ENCODE measurements at places on chromosomes 4 and X.

DNA sequence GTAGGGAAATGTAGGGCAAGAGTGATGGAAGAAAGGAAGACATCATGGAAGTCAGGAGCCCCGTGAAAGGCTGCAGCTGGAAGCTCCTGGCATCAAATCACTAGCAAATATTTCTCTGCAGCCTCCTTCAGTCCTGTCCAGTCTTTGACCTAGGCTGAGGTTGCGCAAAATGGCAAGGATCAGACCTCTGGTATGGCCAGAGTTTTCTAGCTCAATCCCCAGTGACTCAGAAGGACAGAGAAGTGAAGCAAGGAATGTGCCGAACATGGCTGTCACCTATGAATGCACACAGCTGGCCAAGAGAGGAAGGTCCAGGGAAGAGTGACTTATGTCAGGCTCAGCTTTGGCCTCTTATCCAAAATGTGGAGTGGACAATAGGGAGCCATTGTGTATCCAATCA, 71.1 kb upstream of the PHOX2B start:
- no peak for DNase-seq

- no peak for DNase-seq
Observed at GRCh38 chr4:156725257-156725656, 246.3 kb downstream of the PDGFC start.

- no peak for DNase-seq
Observed at GRCh38 chr4:2767705-2768074, 11.6 kb upstream of the TNIP2 start.

DNA sequence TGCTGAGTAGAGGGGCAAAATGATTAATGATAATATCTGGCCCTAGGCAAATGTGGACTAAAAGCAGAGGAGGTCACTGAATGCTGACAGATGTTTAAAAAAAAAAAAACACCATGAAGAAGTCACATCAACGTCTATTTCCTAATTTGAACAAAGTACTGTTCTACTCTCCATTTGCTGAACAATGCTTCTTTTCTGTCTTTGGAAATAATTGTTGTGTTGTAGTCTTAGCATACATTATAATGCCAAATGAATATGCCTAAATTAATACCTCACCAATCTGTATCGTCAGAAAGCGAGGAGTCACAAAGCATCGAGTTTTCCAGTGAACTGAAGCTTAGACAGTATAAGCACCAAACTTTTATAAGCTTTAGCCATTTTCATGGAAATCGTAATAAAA, 140.9 kb upstream of the JADE1 start:
- no peak for DNase-seq

DNA sequence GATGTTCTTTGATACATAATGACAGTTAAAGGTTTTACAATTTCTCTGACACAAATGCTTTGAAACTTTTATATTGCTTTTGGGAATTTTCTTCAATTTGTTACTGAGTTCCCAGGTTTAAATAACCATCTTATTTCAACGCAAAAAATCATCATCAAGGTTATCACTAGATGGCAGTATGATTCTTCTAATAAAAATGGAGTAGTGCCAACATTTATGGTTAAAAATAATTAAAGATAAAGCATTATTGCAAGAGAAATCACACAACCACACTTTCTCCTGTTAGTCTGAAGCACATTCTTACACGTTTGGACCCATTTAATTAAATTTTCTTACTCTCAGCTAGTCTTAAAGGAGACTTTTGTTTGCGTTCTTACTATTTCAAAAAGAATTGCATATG, 611.3 kb upstream of the CPXCR1 start:
- no peak for DNase-seq

DNA sequence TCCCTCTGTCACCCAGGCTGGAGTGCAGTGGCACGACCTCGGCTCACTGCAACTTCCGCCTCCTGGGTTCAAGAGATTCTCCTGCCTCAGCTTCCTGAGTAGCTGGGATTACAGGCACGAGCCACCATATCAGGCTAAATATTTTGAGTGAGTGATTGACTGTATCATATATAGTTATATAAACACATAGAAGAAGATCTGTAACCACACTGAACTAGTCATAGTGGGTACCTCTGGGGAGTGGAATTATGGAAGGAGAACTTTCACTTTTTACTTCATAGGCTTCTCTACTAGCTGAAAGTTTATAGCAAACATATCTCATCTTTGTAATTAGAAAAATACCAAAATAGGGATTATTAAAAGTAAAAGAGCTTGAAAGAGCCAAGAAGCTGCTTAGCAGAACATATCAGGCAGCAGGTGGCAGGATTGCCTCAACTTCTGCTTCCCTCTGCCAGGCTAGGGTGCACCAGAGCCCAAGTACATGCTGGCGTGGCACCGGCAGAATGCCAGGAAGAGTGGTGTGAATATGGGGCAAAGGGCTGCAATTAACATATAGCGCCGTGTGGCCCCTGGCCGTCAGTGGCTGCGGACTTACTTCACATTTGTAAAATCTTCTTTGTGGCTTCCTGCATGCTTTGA, 39.5 kb upstream of the CD40LG start:
- peak; percentile 14 for DNase-seq

DNA sequence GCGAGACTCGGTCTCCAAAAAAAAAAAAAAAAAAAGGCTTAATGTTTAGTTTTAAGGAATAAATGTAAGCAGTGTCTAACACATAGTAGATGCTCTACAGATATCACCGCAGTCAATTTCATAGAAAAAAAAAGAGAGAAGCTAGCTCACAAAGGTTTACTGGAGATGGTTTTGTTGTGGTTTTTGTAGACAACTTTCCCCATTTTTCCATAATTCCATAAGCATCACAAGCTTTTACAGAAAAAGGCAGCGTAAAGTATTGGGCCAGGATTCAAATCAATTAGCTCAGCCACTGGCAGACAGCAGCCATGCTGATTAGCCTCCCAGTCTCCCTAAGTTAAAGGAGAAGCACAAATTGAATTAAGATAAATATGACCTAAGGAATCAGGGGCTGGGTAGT, 1.5 kb downstream of the GRSF1 start:
- DNase-seq, result peak; percentile 21

DNA sequence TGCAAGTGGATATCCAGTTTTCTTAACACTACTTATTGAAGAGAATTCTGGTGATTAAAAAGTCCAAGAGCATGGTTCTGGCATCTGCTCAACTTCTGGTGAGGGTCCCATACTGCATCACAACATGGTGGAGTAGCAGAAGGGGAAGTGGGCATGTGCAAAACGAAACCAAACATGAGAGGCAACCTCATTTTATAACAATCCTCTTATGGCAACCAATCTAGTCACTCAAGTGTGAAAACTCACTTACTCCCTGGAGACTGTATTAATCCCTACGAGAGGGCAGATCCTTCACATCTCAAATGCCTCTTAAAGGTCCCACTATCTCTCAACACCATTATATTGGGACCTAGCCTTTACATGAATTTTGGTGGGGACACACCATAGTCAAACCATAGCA, 55.4 kb upstream of the TRO start:
- DNase-seq, result no peak

DNA sequence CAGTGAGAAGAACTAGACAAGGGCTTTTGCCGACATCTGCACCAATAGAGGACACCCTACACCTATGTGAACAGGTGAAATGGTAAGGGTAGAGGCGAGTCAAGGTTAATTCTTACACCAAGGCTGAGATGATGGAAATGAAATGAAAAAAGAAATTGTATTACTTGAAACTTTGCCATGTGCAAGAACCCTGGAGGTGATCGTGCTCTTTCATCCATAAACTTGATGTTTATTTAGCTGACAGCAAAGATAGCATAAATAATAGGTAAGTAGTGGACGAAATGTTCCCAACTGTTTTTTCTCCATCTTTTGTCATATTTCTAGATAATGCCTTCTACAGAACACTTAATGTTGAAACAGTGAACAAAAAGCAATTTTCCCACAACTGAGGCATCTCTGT, 162.5 kb downstream of the BANK1 start:
- DNase-seq, result no peak

DNA sequence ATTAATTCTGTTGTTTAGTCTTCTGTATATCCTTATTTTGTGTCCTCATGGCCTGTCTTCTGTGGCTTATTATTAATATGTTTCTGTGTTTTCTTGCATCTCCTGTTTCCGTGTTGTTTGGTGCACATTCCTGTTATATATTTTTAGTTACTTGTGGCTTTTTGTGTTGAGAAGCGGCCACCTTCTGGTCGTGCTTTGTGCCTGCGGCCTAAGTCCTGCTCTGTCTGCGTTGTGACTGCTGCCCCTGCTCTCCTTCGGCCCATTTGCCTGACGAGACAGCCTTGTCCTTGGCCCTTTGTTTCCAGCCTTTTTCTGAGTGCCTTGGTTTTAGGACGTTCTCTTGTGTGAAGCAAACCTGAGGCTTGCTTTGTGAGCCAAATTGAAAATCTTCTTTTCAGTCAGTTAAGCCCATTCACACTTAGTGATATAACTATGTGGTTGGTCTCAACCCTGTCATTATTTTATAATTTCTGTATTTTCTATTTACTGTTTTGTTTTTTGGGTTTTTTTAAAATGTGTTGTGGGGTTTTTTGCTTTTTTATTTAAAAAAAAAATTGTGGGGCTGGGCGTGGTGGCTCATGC, 43.8 kb downstream of the TNIP2 start:
- peak; percentile 15 for DNase-seq

- DNase-seq, result no peak
Observed at GRCh38 chr4:8046925-8047541, 107.4 kb upstream of the AFAP1 start.

DNA sequence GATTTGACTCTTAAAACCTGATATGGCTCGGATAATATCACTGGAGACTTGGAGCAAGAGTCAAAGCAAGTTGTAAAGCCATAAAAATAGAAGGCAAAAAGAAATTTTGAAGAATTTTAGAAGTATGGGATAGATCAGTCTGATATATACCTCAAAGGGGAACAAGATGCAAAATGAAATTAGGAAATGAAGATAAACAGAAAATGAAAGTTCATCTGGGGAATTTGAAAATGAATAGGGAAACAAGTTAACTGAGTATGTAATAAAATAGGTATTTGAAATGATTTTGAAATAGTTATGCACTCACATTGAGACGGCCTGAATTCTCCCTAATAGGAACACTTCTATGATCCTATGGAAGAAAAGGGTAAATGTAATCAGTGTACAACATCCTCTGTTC, 5.7 kb downstream of the CYP2U1 start:
- DNase-seq, result no peak

GRCh38 chr4:13523105-13523477, 21.2 kb downstream of the NKX3-2 start:
- DNase-seq, result no peak

DNA sequence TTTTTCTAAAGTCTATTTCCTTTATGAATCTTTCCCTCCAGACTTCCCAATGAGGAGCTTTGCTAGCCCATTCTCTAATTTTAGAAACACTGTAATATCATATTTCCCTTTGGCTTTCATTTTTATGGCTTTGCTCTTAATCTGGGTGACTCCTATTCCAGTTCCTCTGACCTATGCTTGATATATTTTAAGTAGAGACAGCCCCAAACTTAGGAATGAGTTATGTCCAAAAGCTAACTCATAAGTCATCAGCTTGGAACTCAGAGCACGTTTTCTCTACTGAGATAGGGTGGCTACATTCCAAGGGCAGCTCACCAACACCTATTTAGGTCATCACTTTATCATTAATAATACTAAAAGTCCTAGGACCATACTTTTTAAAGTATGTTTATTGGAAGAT, 77.8 kb downstream of the OR13H1 start:
- no peak for DNase-seq

DNA sequence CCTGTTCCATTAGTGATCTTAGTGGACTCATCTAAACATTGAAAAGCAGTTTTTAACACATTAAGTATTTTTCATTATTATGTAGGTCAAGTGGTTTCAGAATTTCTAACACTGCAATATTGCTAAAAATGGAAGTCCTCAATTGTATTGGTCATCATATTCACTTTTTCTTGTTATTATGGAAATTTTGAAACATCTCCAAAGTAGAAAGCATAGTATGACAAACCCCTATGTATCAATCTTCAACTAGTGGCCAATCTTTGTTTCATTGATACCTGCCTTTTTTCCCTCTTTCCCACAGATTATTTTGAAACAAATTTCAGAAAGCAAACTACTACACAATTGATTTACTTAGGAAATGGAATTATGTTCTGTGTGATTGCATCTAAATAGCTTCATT, 14.5 kb upstream of the ABCG2 start:
- no peak for DNase-seq

- no peak for DNase-seq
Observed at GRCh38 chr4:126012691-126013290, 698.0 kb downstream of the FAT4 start.

GRCh38 chrX:153216926-153217325, 37.8 kb downstream of the MAGEA1 start:
- peak; percentile 0 for DNase-seq

GRCh38 chr4:99927566-99927965, 18.9 kb downstream of the DNAJB14 start:
- no peak for DNase-seq

DNA sequence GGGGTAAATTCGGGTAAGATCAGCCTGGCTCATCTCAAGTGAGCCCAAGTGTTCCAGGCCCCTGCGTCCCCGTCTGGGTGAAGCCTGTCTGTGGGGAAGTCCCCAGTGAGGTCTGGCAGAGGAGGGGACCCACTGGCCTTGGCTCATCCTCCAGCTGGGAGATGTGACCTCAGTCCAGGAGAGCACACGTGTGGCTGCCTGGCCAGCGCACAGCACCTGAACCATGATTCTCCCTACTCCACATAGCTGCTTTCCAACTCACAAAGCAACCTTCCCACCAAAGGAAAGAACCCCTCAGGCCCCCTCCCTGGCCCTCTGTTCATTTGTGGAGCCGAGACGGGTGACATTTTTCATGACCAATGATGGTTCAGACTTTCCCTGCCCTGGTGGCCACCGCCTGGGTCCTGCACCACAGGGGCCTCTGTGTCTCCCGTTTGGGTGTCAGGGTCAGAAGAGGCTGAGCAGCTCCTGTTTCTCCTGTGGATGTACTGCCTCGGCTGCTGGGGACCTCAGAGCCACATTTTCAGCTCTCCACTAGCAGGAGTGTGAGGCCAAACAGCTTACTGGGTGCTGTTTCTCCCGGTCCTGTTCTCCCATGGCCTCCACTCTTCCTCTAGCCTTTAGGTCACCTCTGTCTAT, 111.4 kb downstream of the CPZ start:
- no peak for DNase-seq

- no peak for DNase-seq
Observed at GRCh38 chrX:11792461-11793421, 34.7 kb downstream of the MSL3 start.

- peak; percentile 84 for DNase-seq
Observed at GRCh38 chrX:50697691-50698090, 116.3 kb downstream of the SHROOM4 start.

DNA sequence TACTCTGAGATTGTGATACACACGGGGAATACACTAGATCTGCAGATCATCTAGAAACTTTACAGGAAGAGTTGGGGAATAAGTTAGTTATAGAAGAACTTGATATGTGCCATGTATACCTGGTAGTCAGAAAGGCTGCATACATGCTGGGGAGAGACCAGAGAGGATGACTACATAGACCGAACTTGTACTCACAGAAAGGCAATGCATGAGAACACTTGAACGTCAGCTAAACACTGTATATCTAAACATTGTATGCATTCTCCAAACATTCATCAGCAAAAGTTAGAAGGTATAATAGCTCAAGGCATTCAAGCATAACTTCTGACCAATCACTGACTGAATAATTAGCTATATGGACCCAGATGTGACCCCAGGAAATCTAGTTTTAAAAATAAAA, 78.0 kb upstream of the PDHA2 start:
- no peak for DNase-seq
